ENCODE measurements at places on chromosomes 5 and 9.

GRCh38 chr5:132420706-132421272, 51.3 kb downstream of the SLC22A5 start:
- no peak for DNase-seq

DNA sequence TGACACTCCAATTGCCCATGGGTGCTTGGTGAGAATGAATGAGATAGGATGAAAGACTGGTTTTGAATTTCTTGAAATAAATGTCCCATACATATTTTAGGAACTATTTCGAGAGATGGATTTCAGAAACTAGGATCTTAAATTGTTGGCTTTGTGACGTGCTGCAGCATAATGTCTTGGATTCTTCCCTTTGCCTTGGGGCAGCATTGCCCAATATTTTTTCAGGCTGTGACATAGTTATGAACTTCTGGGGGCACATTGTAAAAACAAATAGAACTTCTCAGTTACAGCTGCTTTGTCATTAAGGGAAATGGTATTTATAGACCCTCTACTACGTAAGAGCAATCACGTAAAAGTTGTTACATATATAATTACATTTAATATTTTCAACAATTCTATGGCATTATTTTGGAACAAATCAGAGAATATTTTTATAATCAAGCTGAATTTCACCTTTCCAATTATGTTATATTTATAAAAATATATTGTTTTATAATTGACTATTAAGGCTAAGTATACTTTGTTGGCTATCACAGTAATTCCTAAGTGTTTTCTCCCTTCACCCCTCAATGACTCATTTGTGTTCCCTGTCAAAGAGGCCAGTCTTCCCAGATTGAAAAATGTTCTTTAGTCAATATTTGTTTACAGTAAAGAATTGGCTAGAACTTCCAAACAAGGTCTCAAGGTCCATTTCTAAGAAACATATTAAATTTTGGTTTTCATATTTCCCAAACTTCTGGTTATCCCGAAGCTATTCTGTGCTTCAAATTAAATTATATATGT, 1388.3 kb upstream of the ACO1 start:
- DNase-seq, result no peak

DNA sequence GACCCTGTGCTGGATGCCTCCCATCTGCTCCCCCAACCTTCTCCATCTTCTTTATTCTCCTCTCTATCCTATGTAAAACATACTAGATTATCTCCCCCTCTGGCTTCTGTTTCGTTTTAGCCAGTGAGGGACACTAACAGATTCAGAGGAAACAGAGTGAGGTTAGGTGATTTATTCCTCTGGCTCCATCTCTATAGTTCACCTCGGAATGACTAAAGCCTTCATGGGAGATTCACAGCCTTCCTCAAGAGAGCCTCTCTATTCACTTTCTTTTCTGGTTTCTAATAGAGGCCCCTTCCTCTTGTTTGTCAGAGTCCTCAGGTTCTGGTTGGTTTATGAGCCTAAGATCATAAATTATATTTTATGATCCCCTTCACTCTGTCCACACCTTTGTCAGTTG, 633.1 kb upstream of the TYRP1 start:
- DNase-seq, result no peak

- DNase-seq, result no peak
Observed at GRCh38 chr9:131101207-131101964, 5.1 kb downstream of the AIF1L start.

DNA sequence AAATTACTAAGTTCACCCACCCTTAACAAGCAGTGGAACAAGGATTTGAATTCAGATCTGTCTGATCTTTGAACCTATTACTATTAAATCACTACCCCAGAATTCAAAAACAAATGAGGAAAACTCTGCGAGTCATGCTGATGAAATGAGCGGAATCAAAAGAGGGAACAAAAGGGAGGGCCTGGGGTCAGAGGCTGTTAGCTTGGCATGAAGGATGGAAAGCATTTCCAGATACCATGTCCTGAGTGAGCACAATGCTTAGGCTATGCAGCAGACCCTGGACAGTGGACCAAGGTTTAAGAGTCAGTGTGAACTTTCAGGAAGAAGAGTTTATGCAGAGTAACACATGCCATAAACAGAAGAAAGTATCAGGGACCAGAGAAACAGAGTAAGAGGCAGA, 30.5 kb downstream of the GRIA1 start:
- DNase-seq, result no peak

- DNase-seq, result no peak
Observed at GRCh38 chr9:38213631-38214299, 144.7 kb upstream of the SHB start.

DNA sequence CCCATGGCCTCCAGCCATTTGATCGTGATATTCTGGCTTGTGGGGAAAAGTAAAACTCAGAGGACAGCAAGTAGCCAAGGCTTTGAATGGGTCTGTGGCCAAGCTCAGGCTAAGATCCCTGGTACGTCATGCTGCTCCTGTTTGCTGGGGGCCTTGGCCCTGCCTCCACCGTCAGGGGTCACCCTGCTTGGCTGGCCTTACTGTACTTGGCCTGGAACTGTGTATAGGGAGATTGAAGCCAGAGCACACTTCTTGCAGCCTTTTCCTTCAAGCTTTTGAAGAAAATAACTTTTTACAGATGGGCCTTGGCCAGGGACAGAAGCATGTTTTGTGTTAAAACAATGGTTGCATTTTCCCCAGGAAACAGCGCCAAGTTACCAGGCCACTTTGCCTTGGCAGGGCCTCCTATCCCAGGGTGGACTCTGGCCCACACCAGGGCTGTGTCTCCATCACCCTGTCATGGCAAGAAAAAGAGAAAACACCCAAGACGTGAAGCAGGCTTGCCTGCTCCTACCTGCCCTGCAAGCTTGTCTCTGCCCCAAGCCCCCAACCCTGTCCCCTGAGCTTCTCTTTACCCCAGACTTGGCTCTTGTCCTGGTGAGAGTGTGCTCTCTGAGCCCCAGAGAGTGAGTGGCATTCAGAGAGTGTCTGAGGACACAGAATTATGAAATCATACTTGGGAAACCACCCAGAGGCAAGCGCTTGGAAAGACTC, 286.9 kb downstream of the GADD45G start:
- DNase-seq, result no peak

- DNase-seq, result no peak
Observed at GRCh38 chr9:128845186-128845931, 15.8 kb upstream of the SPOUT1 start.

- no peak for DNase-seq
Observed at GRCh38 chr9:87612536-87612935, 113.4 kb upstream of the CTSL start.

- no peak for DNase-seq
Observed at GRCh38 chr5:78472469-78473106, 112.2 kb downstream of the SCAMP1 start.

GRCh38 chr5:33649549-33650482, 209.1 kb downstream of the TARS1 start:
- DNase-seq, result no peak

GRCh38 chr9:85439791-85440190, 302.0 kb downstream of the AGTPBP1 start:
- no peak for DNase-seq
